ENCODE measurements at places on chromosomes 3 and 15.

DNA sequence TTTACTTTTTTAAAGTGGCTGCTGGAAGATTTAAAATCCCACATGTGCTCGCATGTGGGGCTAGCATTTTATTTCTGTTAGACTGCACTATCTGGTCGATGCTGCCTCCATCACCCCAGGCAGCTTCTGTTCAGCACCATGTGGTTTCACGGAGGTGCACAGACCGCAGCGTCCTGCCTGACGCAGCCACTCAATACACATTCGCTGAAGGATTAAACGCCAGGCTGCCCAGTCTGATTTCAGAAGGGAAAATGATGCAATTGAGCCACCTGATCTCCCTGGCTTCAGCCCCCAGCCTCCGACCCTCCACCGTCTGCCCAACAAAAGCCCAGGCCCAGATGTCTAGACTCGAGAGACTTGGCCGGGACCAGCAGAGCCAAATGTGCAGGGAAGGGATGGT is 84.5 kb downstream of the MEGF11 start:
- DNase-seq, result no peak

- DNase-seq, result peak; percentile 32
Observed at GRCh38 chr3:45225465-45226205, 452 bp downstream of the TMEM158 start.

- DNase-seq, result no peak
Observed at GRCh38 chr3:13497386-13497785, 17.3 kb downstream of the HDAC11 start.

GRCh38 chr3:156143136-156143535 is 22.8 kb downstream of the KCNAB1 start:
- DNase-seq, result no peak

DNA sequence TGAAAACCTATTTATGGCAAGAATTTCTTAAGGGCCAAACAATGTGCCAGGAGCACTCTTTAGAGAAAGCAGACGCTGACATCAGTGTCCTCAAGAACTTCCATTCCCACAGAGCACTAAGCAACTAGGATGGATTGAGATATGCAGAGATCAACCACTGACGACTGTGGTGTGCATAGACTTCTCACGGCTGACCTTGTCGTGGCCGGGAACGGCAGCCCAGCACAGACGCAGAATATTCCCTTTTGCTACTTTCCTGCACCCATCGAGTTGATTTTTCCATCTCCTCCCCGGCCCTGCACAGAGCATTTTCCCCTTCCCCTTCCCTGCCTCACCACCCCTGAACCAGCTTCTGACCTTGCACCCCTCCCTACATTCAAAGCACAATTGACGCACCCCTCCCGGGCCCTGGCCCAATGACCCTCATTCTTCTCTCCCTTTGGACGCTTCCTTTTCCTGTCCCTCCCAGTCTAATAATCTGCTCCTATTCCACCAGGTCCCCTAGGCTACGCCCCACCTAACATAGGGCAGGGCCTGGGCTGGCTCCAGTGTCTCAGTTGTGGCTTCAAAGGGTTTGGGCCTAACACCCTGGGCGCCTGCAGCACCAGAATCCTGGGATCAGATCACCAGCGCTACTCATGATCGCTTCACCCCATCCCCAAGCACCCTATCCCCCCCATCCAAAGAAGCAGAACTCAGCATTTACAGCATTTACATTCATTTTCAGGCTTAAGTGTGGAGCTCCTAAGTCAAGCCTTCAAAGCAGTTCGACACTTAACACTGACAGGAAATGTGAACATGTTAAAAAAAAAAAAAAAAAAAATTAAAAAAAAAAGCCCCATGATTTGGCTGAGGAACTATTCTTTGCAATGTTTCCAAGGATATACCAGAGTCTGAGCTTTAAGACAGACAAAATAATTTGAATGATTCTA is 151.2 kb downstream of the FOXP1 start:
- DNase-seq, result no peak

GRCh38 chr3:157453824-157454223 is 17.2 kb downstream of the PTX3 start:
- no peak for DNase-seq

All from stimulated activated CD4-positive, alpha-beta T cell treated with anti-CD3 and anti-CD28 coated beads, Interleukin-12 subunit alpha, Interleukin-12 subunit beta, amount 100 ng/mL, for 4 hours (primary cell).